ENCODE measurements at places on chromosomes 5 and 9.
A peak's percentile ranks its signal among the peaks of the same experiment; 100 is the strongest.

- DNase-seq, result no peak
Measured at GRCh38 chr5:72195581-72195980, 88.3 kb downstream of the MAP1B start.

GRCh38 chr5:34585601-34586104 is 70.5 kb upstream of the RAI14 start:
- DNase-seq, result no peak

DNA sequence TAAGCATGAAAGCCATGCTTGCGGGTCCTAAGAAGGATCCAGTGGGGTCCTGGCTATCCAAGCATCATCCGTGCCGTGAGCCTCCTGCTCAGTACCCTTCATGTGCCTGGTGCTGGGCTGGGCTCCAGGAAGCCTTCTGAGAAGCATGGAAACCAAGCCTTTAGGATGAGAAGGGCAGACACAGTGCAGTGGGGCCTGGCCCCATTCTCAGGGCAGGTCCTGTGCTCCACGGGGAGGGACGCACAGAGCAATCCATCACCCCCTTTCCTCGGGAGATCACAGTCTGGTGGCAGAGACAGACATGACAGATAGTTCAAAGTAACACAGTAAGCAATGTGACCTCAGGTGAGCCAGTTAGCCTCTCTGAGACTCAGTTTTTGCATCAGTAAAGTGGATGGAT is 76.9 kb downstream of the RGS3 start:
- no peak for DNase-seq

- no peak for DNase-seq
Measured at GRCh38 chr5:64666078-64666477, 24.2 kb upstream of the SHISAL2B start.

- no peak for DNase-seq
Measured at GRCh38 chr5:77658662-77659061, 20.1 kb upstream of the OTP start.

DNA sequence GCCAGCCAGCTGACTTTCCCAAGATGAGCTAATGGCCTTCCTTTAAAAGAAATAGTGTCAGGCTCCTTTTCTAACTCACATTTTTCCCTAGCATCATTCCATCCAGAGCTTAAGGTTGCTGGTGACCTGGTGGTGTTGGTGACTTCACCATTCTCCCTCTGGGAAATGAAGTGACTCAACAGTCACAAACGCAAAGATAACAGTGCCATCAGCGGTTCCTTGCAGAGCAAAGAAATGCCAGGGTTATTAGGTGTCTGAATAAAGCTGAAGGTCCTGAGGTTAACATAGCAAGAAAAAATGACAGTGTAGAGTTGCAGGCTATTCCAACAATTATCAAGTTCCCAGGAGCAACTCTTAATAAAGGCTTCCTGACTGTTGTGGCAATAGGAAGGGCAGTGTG is 111.8 kb upstream of the SLC44A1 start:
- no peak for DNase-seq

- DNase-seq, result no peak
Measured at GRCh38 chr5:5418006-5418405, 4.5 kb upstream of the ICE1 start.

DNA sequence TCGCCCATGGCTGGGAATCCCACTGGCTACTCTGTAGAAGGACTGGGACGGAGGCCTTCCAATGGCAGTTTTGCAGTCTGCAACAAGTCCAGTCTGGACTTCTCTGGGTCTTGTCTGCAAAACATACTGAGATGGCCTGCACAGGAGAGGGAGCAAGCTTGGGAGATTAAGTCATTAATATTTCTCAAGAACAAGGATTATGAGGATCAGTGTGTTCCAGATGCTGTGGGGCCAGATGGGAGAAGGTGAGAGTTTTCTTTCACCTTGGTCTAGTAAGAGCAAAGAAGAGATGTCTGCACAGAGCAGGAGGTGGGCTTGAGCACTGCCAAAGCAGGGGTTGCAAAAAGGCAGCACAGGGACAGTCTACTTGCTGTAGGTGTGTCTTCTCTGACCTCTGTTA is at the start of gene PDE6A:
Gene PDE6A (minus strand): TSS at position 128 of the 400 bp plus-strand sequence. CDS start 120 bp downstream, at position 8.
- DNase-seq, result no peak

DNA sequence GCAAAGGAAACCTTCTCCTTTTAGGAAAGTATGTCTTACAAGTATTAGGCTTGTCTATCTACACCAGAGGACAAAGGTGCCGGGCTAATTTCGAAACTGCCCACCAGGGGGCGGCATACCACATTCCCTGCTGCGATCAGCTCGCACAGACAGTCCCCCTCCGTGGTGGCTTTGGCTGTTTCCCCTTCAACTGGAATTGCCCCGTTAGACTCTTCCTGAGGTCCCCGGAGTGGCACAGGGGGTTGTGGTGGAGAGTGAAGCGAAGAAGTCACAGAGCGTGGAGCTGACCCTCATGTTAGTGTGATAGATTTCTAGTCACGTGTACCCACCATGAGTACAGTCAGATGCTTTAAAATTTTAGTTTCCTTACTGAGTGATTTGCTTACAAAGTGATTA is 17.5 kb downstream of the PTTG1 start:
- DNase-seq, result peak; percentile 80
